Osteoblast (primary cell): ENCODE measurements at places on chromosomes 6 and 20. TPM values are rescaled to one million over a fixed set of nuclear protein-coding genes. Genes with fewer than 3 reads are reported as not detected.

DNA sequence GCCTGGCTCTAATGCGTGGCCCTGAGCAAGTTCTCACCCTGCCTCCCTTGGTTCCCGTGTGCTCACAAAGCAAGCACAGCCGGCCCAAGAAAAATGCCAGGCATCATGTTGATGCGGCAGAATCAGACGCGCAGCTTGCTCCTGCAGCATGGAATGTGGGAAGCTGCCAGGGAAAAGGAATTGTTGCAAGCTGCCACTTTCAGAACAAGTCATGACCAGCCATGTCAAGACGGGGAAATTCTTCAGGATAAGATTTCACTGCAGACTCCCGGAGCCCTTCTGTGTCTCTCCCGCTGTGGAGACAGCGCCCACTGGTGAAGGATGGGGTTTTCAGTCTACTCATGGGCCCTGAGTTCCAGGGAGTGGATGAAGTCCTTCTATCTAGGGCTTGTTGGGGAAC is 4.6 kb downstream of the DACT2 start:
- no peak for DNase-seq

DNA sequence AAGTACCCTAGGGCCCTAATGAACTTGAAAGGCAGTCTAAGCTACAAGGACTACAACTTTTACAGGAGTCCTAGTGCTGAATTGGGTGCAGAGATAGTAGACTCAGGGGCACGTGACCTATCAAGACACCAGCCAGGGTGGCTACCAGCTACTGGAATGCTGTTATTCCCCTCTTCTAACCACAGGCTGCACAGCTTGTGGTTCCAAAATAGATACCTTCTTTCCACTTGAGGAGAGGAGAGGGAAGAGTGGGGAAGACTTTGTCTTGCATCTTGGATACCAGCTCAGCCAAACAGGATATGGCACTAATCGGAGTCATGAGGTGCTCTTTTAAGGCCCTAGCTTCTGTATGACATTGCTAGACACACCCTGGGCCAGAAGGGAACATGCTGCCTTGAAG is 60.0 kb upstream of the MTRF1L start:
- DNase-seq: no peak

CTSZ gene
- 223 and 264 TPM in 2 replicates for total RNA-seq

GRCh38 chr6:18724056-18724455 is 336.9 kb downstream of the RNF144B start:
- DNase-seq: no peak

DNA sequence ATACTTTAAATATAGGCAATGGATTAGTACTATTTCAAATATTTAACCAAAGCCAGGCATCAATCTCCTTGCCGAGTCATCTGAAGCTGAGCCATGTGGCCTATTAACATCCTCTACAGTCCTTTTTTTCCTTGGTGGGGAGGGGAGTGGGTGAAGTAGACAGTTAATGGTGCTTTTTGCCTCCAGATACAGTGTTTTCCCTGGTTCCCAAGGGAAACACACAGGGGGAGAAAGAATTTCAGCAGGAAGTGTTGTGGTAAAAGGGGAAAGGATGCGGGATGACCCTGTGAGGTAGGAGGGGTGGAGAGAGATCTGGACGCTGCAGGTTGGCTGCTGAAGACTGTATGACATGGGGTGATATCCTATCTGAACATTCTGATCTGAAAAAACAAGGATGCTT is 9.6 kb downstream of the CLDN20 start:
- peak; percentile 74 for DNase-seq
